ENCODE measurements at places on chromosomes 11 and 22.

DNA sequence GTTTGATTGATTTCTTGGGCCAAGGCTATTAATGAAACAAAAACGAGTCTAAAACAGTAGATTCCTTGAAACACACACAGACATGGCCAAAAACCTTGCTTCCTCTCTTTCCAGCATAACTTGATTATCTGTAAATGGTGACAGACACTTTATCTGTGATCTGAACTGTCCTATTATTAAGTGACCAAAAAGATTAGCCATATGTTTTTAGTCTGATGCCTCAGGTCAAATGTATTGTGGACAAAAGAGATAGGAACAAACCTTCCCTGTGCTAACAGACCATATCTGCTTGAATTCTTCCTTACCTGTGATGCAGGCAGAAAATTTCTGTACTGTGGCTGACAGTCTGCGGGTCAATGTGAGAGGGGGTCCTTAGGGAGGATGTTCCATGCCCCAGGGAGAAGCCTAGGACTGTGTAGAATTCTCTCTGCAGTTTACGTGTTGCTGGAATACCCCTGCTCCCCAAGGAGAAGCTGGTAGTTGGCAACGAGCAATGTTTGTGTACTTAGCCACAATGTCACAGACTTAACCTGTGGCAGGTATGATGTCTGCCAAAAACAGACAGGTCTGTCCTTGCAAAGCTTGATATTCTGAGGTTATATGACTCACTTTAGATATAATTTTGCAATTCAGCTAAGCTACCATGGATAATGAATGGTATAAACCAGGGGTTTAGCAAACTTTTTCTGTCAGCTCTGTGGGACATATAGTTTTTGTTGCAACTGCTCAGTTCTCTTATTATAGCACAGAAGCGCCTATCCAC lies 31.2 kb downstream of the C11orf71 start:
- no peak for DNase-seq

- DNase-seq = no peak
These were observed 1.5 kb downstream of the SHANK3 start for GRCh38 chr22:50674130-50674500.

- DNase-seq = no peak
These were observed 83.9 kb downstream of the RRAS2 start for GRCh38 chr11:14275076-14275475.

- DNase-seq = no peak
These were observed 6.1 kb downstream of the DCUN1D5 start for GRCh38 chr11:103085758-103086365.

DNA sequence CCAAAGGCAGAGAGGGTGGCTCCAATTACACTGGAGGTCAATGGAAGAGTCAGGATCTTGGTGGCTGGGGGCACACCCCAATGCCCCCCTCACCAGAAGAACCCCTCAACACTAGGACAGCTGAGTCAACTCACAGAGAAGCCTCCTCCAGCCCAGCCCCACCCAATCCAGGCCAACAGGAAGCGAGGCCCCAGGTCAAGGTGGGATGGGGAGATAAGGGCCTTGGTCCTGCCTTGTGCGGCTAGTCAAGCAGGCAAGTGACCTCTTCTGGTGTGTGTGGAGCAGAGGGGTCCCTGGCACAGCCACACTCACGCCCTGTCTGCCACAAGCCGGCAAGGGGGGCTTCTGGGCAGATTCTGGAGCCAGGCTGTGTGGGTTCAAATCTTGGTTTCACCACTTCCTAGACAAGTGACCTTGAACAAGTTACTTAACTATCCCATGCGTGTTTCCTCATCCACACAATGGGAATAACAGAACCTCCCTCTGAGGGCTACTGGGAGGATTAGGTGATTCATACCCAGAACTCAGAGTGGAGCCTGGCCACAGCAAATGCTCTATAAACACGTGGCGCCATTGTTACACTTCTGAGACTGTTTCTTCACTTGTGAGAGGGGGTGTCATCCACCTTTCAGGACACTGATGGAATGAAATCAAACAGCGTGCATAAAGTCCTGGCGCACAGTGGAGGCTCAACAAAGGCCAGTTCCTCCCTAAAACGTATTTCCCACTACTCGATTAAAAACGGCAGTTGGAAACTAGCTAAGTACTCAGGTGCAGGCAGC lies 3.2 kb downstream of the TTLL12 start:
- no peak for DNase-seq

GRCh38 chr22:19291218-19291579 lies 320 bp downstream of the CLTCL1 start:
- DNase-seq = no peak

DNA sequence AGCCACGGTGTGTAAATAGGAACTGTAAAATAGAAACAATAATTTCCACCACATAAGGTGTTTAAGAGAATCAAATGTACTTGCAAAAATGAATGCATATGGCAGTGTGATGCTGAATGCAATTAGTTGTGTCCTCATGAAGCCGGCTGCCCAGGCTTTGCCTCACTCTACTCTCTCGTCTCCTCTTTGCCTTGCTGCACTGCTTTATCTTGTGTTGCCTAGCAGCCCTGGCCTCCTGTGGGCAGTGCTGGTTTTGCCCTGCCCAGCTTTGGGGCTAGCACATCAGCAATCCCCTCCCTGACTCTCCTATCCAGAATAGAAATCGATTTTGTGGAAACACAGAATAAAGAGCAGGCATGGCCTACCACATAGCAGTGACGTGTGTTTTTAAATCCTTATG lies 30.0 kb downstream of the LRRC32 start:
- DNase-seq = no peak

DNA sequence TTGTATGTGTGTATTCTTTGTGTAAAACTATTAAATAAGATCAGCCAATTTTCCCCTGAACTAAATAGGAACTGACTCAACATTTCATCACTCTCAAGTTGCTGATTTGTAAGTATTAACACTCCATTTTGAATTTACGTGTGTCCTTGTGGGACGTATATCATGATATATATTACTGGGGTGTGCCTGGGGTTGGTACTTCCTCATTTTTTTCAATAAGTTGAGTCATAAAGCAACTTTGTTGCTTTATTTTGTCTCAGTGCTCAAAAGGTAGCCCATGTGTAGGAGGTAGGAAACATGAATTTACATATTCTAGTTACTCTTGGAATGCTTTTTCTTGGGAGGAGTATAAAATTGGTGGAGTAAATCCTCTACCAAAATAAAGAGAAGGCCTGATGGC lies 193.9 kb upstream of the RAG2 start:
- no peak for DNase-seq

GRCh38 chr11:44188643-44189042 lies 93.2 kb downstream of the EXT2 start:
- no peak for DNase-seq

- no peak for DNase-seq
These were observed 71.8 kb upstream of the PITPNB start for GRCh38 chr22:27990879-27991278.

DNA sequence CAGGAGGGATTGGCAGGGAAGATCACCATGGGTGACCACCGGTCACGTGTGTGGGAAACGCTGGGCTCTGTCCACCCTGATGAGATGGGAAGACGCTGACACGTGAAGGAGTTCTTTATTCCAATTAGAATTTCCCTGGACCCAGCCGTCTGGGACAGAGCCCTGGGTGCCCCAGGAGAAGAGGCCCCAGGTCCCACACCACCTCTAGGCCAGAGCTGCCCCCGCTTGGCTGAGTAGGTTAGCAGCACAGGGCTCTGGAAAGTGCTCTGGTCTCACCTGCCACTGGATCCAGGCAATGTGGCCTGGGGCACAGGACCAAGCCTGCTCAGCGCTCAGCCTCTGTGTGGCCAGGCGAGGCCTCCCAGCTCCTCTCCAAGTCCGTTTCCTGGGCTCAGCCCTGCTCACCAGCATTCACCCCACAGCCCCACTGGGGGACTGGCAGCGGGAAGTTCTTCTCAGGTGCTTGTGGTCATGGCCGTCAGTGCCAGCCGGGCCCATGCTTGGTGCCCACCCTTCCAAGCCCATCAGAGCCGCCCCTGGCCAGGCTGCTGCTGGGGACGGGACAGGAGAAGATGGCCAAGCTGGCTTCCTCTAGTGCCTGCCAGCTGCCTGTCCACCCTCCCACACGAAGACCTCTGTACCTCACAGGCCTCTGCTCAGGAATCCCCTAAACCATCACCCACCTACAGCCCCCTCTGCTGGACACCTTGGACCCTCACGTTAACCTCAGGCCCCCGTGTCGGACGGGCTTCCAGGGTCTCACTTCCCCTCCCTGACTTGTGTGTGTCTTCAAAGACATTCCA lies 62.5 kb upstream of the FGF3 start:
- DNase-seq = no peak

- no peak for DNase-seq
These were observed 751 bp downstream of the MS4A10 start for GRCh38 chr11:60785806-60786361.

DNA sequence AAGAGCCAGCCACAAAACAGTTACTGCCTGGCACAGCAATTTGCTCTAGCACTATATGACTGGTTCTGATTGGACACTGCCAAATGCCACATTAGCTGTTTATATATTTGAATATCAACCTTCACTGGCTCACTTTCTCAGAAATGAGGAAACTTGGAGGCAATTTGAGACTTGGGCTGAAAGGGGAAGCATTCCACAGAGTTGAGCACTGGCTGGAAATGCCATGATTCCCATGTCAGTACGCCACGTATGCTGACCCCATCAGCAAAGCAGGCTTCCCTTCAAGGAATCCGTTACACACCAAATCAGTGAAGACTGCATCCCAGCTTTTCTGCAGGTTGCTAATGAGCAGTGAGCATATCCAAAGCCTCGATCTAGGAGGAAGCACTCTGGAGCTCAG lies 34.7 kb downstream of the GALNT18 start:
- no peak for DNase-seq

- peak; percentile 25 for DNase-seq
These were observed 87.4 kb upstream of the SHISAL1 start for GRCh38 chr22:44399906-44400762.

DNA sequence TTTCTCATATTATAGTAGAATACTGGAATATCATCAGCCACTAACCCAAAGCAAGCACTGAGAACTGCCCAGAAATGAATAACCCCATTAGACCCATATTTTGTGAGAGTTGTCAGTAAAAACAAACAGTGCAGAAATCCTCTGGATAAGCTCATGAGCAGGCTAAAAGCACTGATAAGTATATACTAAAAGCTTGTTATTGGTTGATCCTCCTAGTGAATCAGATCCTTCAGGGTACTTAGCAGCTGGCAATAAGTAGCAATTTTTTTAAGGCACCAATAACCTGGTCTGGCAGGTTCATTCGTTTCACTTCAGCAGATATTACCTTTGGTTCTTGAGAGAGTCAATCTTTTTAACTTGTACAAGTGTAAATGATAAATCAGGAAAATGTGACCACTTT lies 1.2 kb downstream of the NOX4 start:
- DNase-seq = no peak

GRCh38 chr22:49768077-49768910 lies 59.4 kb downstream of the BRD1 start:
- peak; percentile 41 for DNase-seq

GRCh38 chr11:11982975-11983374 lies 25.5 kb downstream of the DKK3 start:
- DNase-seq = no peak

DNA sequence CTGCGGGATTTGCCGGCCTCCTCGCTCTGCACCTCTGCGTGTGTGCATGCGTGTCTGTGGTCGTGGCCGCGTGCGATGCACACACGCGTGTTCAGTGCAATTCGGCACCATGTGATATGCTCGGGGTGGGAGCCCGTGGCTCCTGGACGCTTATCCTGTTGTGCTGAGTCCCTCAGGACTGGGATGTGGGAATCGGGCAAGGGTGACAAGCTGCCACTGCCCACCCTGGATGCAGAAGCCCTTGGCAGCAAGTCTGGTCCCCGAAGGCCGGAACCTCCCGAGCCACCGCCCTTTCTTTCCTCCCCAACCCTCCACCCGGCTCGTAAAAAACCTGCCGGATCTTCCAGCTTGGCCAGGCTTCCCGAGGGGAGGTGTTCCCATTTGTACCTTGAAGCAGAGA lies 128.2 kb downstream of the PHF21B start:
- no peak for DNase-seq

DNA sequence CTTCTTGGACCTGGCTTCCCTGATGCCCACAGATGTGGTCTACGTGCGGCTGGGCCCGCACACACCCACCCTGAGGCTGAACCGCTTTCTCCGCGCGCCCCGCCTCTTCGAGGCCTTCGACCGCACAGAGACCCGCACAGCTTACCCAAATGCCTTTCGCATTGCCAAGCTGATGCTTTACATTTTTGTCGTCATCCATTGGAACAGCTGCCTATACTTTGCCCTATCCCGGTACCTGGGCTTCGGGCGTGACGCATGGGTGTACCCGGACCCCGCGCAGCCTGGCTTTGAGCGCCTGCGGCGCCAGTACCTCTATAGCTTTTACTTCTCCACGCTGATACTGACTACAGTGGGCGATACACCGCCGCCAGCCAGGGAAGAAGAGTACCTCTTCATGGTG lies 1.2 kb downstream of the CNGA4 start:
- DNase-seq = no peak

- DNase-seq = no peak
These were observed 3.5 kb upstream of the OR56A3 start for GRCh38 chr11:5938603-5938965.

- no peak for DNase-seq
These were observed 19.0 kb upstream of the LIMK2 start for GRCh38 chr22:31193092-31193491.

DNA sequence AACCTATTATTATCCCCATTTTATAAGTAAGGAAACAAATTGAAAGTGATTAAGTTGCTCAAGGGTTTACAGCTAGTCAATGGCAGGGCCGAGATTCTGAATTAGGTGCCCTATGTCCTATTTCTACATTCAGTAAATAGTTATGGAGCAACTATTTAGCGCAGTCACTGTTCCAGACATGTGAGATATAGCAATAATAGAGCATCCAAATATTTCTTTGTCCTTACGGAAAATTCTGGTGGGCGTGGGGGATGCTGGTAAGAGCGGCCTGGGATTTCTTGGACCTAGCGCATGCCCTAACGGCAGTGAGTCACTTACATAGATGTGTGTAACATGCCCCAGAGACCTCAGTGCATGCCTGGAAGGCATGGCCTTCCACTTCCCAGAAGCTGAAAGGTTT lies 4.4 kb downstream of the DTX4 start:
- no peak for DNase-seq

- DNase-seq = no peak
These were observed 2.4 kb downstream of the RNF121 start for GRCh38 chr11:71931245-71931602.

DNA sequence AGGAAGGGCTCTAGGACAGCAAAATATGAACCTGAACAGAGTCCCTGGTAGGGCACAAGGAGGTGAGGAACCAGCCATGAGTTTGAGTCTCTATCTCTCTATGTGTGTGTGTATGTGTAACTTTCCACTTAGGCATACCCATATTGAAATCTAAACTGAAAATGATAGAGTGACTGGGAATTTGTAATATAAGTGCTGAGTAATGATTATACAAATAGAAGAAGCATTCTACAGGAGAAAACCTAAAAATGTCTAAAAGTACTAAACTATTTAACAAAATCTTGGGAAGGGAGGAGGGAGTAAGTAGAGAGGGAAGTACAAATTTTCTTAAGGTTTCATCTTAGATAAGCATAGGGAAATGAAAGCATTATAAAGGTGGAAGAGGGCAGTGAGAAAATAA lies 97.1 kb upstream of the ZC3H12C start:
- DNase-seq = no peak

GRCh38 chr11:65206901-65207300 lies 25.2 kb downstream of the CAPN1 start:
- no peak for DNase-seq

- no peak for DNase-seq
These were observed 33.6 kb downstream of the MAP6 start for GRCh38 chr11:75635066-75635862.

Data from activated naive CD4-positive, alpha-beta T cell treated with anti-CD3 and anti-CD28 coated beads, Interleukin-2, amount 50 U/mL, for 72 hours (primary cell).